ENCODE measurements at places on chromosomes 6 and 20. TPM values are rescaled to one million over a fixed set of nuclear protein-coding genes. Genes with fewer than 3 reads are reported as not detected.

OPRL1 gene
- total RNA-seq, result 1.2 TPM

FAXC gene
- total RNA-seq, result 3.8 TPM

THBS2 gene
- 441 TPM for total RNA-seq

CCDC28A gene
- 15.0 TPM for total RNA-seq

NR2E1 gene
- not detected for total RNA-seq
